ENCODE measurements at places on chromosomes 5 and 9.
A peak's percentile ranks its signal among the peaks of the same experiment; 100 is the strongest.

DNA sequence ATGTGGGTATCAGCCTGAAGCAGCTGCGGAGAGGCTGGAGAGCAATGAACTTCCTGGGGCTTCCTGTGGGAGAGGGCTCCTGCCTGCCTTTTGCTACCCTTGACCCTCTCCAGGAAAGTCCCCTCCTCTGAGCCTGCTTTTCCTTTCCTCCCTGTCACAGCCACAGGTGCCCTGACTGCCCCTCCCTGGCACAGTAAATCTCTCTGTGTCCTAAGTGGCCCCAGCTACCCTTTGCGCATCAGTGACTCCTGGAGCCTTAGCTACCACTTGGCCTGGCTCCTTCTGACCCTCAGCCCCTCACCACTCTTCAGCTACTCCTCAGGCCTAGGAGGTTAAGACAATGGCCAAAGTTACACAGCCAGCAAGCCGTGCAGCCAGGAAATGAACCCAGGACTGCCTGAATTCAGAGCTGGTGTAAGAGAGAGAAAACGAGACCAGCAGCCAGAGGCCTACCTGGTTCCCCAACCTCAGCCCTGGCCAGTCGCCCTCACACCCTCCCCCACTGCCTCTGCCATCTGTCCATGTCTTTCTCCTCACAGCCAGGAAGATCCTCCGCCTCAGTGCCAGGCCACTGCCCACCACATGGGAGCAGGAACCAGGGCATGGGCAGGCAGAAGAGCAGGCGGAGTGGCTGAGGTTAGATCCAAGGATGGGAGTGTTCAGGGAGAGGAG, 18.6 kb downstream of the CNTFR start:
- DNase-seq: no peak

DNA sequence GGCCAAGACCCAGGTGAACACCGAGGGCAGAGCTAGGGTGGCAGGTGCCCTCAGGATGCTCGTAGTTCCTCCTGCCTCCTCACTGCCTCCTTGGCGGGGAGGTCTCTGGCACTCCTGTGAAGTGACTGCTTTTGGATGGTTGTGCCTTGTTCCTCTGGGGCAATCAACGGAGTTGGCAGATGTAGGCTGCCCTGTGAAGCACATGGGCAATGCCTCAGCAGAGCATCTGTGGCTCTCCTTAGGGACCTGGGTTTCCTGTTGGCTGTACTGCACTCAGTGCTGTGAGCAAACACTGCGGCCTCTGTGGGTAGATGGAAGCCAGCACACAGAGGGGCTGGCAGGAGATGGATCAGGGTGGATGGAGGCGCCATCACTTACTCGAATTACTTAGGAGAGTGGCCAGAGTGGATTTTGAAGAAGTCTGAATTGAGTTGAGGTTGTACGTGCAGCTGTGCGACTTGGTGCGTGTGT, 71.4 kb upstream of the COL5A1 start:
- no peak for DNase-seq

- DNase-seq: peak; percentile 42
Observed at GRCh38 chr5:60993425-60993824, 48.4 kb downstream of the NDUFAF2 start.

GRCh38 chr9:28762167-28762566, 1188.9 kb upstream of the C9orf72 start:
- DNase-seq: peak; percentile 63

DNA sequence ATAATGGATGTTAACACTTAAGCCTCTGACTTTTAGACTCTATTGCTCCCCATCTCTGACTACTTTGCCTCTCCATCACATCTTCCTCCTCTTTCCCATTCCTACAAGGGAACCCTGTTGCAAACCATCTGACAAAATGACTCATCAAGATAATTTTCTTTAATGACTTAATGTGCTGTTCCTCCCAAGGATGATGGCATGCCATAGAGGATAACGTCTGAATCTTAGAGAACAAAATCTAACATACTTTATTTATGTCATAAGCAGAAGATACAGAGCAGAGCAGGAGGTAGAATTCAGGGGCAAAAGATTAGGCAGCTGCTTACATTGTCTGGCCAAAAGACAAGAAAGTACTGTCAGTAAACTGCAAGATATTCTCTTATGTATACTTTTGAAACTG, 76.8 kb downstream of the FGF10 start:
- no peak for DNase-seq

DNA sequence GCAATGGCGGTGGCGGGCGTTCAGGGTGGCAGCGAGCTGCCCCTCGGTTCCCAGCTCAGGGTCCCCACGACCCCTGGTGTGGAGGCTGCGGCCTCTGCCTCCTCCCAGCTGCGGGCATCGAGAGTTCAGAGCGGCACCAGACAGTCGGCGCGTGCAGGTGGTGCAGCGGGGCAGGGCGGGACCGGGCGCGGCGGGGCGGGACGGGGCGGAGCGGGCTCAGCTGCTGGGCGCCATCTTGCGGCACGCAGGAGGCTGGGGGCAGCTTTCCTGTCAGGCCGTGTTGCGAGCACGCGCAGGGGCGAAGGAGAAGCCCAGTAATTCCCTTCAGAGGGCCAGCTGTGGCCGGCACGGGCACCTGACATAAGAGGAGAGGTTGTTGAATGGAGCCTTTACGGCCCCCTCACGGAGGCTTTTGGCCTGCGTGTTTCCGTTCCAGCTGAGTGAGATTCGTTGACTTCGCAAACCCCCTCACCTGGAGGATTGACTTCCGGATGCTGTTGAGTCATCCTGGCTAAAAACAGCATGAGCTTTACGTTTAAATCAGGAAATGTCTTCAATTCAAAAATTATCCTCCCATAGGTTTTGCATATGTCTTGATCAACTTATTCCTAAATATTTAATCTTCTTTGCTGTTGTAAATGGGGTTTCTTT, 587 bp downstream of the C5orf47 start:
- DNase-seq: no peak

DNA sequence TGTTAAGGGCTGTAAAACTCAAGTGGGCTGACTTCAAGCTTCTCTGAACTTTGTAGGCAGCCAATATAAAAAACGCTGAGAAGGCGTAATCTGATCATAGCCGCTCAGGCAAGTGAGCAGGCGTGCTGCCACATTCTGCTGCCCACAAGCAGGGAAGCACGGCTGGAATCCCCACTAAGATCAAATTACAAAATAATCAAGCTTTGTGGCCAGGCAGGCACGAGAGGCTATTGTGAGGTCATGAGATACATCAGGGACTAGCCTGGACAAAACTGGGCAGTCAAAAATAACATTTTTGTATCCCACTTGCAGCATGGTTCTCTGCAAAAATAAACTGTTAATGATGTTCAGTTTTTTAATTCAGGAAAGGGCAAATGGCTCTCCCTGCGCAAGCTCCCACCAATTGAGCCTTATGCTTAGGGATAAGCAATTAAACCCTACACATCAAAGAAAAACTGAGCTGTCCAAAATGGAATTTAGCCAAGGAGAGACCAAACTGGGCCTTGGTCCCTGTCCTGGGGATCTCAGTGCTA, 64.0 kb downstream of the POU5F2 start:
- DNase-seq: peak; percentile 79

DNA sequence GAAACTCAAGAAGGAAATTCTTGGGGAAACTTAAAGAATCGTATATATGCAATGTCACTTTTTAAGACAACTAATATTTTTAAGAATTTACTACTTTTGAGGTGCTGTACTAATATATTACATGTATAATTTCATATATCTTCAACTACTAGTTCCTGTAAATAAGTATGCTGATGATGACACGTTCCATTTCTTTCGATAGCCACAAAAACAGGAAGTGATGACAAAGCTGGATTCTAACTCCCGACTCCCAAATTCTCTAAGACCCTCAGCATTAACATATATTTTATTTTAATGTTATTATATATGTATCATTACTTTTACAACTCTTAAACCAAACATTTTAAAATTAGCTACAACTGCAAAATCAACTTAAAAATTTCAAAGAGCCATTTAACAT, 74.8 kb downstream of the STK32A start:
- DNase-seq: no peak

DNA sequence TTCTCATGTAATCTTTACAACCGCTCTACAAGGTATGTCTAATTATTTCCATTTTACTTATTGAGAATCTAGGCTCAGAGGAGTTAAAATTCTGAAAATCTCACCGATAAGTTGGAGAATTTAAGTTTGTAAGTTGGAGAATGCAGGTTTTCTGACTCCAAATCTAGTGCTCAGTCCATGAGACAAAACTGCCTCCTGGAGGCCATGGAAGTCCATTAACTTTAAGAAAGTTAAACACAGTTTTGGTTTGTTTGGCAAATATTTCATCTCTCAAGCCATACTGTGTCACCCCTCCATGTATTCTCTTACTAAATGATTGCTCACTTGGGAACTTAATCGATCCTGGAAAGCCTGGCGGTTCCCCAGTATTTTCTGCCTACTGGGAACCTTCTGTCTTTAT, 52.6 kb downstream of the INIP start:
- DNase-seq: peak; percentile 16

DNA sequence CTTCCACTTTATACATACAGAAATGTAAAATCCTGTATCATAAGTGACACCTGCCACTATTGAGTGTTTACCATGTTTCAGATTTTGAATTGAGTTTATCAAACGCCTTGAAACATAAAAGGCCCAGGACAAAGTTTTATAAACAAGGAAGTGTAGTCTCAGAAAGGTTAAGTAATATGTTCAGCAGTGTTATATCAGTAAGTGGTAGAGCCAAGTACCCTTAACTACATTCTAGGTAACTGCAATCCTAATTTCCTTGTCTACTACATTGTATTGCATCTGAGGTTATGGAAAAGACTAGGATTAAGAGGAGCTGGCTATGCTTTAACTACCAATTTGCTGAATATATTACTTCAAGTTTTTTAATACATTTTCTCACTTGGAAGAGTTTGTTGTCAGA, 641.6 kb downstream of the LRRC70 start:
- no peak for DNase-seq

- DNase-seq: no peak
Observed at GRCh38 chr5:174310243-174310642, 264.7 kb downstream of the NSG2 start.

- DNase-seq: no peak
Observed at GRCh38 chr9:114060711-114061110, 17.4 kb downstream of the AMBP start.

- DNase-seq: no peak
Observed at GRCh38 chr5:176927562-176927961, 28.4 kb upstream of the HK3 start.

DNA sequence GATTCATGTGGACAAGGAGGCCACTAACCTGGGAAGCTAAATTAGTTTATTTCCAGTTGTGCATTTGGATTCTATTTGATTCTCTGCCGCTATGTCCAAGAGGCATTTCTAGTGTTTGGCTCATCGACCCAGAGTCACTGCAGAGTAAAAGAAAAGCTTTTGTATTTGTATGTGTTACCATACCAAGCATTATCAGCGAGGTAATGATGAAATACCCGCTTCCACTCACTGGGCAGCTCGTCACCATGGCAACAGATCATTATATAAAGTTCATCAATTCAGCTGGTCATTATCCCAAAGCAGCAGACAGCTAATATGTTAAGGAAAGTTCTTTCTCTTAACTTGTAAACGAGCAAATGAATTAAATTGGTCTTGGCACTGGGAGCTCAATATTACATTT, 380.3 kb downstream of the SEMA5A start:
- DNase-seq: no peak

DNA sequence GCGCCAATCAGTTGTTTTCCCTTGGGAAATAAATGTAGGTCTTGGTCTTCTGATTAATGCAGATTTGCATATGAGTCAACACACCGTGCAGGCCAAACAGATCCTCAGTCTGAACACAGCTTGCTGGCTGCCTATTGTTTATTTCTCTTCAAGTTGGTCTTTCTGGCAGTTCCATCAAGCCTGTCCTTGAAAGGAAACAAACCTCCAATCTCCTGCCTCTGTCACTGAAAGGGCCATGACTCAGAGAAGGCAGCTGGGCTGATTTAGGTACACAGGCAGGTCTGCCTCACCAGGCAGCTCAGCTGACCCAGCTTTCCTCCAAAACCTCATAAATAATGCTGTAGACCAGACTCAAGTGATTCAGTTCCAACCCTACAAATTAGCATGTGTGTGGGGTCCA, 175.9 kb downstream of the MAN2A1 start:
- no peak for DNase-seq

DNA sequence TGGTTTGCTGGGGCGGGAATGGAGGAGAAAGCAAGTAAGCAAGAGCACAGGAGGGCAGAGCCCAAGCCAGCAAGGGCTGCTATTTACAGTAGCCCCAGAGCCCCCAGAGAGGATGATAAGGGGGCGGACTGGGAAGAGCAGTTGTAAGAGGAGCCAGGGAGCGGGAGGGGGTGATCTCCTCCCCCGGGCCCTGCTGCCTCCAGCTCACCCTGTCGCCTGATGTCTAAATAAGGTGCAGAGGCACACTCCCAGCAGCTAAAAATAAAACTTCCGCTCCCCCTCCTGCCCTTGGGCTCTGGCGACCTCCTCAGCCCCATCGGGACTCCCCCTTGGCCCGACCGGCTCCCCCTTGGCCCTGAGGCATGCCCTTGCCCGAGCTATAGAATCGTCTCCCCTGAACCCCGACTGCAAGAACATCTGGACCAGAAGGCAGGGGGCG, 14.4 kb upstream of the CCDC69 start:
- no peak for DNase-seq

DNA sequence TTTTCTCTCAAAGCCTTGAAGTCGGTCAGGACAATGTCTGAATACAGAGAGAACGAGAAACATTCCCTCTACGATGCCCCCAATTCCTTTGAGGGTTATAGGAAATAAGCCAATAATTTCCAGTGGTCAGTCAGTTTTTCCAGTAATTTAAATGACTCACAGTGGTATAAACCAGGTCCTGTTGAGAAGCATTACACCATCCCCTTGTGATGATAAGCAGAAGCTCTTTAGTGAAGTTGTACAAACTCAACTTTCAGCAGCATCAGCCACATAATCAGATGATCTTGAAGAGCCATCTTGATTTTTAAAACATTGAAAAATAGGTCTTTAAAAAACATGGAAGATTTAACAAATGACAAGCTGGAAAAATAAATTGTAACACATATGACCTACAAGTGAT, 173.9 kb upstream of the ZNF462 start:
- DNase-seq: no peak
